ENCODE measurements at places on chromosomes 4 and X.

DNA sequence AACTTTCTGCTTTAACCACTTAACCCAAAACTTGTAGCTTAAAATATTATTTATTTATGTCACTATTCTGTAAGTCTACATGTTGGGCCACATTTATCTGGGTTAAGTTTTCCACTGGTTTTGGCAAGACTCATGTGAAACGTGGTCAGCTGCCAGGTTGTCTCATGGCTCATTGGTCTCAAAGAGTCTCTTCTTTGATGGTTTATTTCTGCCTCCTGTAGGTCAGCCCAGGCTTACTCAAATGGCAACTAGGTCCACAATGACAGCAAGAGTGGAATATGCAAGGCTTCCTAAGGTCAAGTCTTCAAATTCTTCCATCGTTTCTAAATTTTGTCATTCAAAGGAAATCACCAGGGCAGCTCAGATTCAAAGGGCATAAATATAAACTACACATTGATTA, 828.7 kb downstream of the PCDH7 start:
- DNase-seq: no peak

- DNase-seq: peak; percentile 64
Observed at GRCh38 chr4:39043058-39043860, 11.1 kb upstream of the TMEM156 start.

DNA sequence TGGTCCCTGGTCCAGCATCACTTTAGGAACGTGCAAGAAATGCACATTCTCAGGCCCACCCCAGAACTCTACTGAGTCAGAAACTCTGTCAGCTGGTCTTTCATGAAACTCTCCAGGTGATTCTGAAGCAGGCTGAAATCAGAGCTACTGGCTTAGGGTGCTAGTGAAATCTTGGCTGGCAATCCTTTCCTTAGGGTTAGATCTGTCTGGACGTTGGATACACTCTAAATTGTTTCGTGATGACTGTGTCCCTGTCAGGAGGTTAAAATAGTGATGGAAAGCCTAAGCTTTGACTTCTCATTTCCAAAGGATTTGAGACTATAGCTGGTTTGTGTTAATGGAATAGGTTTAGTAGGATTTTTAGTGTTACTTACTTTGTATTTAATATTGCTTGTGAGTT, 99.1 kb downstream of the ARHGAP10 start:
- DNase-seq: peak; percentile 58

DNA sequence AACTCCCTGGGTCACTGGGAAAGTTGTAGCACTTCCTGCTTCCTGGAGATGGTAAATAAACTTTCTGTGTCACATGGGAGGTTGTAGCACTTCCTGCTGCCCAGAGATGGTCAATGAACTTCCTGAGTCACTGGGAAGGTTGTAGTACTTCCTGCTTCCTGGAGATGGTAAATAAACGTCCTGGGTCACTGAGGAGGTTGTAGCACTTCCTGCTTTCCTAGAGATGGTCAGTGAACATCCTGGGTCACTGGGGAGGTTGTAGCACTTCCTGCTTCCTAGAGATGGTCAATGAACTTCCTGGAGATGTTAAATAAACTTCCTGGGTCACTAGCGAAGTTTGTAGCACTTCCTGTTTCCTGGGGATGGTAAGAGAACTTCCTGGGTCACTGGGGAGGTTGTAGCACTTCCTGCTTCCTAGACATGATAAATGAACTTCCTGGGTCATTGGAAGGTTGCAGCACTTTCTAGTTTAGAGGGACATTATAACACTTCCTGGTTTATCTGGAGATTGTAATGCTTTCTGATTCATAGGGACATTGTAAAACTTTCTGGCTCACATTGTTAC, 62.3 kb upstream of the CD99 start:
- no peak for DNase-seq

GRCh38 chrX:44775726-44776125, 68.1 kb upstream of the DUSP21 start:
- no peak for DNase-seq

DNA sequence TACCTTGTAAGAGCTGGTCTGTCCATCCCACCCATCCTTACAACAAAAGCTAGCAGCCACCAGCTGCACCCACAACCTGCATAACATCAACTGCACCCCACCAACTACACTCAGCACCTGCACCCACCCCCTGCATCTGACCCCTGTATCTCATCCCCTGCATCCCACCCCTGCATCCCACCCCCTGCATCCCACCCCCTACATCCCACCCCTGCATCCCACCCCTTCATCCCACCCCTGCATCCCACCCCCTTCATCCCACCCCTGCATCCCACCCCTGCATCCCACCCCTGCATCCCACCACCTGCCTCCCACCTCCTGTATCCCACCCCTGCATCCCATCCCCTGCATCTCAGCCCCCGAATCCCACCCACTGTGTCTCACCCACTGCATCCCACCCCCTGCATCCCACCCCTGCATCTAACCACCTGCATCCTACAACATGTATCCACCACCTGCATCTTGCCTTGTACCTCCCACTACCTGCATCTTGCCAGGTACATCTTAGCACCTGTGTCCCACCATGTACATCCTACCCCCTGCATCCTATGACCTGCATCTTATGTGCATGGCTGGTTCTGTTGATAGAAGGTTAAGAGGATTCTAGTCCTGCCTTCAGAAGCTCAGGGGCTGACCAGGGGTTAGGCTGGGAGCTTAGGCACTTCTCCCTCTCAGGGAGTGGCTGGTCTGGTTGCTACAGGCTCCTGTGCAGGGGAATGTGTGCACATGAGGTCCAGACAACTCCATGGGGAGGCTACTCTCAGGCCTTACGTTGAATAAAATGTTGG, 9.4 kb downstream of the TMEM271 start:
- no peak for DNase-seq

- no peak for DNase-seq
Observed at GRCh38 chr4:189494407-189494806, 446.3 kb upstream of the FRG1 start.

DNA sequence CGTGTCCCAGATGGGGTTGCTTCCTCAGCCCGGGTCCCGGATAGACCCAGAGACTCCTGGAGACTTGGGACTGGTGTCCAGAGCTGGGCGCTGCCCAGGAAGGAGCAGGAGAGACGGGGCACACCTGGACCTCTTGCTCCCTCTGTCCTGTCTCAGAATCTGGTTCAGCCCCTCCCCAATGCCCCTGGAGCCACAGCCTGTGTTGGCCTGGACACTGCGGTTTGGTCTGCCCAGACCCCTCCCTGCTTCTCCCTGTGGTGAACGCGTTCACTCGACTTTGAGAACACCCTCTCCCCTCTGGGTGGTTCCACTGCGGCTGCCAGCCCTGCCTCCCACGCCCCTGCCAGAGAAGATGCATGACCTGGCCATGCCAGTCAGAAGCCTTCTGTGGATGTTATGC, 111.1 kb downstream of the HMX1 start:
- no peak for DNase-seq

DNA sequence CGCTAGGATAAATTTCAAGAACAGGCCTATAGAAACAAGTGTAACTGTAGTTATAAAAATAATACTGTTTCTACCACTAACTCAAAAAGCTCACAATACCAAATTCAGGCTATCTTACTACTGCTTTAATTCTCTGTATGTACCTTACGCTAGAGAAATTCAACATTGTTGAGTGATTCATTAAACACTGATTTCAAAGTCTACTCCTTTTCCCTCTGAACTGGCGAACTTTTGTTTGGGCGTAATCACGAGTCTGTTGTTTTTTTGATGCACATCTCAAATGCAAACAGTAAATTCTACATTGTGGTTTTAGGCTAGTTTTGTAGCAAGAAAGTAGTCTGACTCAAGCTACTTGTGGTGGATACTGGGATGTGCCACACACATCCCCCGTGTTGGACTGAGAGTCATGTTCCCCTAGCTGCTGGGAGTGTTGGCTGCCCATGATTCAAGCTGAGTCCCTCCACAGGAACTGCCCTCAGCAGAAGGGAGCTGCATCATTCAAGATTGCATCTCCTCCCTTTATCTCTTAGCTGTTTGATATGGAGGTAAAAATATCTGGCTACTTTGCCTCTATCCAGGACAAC, 406.1 kb downstream of the RAPGEF2 start:
- DNase-seq: peak; percentile 47

DNA sequence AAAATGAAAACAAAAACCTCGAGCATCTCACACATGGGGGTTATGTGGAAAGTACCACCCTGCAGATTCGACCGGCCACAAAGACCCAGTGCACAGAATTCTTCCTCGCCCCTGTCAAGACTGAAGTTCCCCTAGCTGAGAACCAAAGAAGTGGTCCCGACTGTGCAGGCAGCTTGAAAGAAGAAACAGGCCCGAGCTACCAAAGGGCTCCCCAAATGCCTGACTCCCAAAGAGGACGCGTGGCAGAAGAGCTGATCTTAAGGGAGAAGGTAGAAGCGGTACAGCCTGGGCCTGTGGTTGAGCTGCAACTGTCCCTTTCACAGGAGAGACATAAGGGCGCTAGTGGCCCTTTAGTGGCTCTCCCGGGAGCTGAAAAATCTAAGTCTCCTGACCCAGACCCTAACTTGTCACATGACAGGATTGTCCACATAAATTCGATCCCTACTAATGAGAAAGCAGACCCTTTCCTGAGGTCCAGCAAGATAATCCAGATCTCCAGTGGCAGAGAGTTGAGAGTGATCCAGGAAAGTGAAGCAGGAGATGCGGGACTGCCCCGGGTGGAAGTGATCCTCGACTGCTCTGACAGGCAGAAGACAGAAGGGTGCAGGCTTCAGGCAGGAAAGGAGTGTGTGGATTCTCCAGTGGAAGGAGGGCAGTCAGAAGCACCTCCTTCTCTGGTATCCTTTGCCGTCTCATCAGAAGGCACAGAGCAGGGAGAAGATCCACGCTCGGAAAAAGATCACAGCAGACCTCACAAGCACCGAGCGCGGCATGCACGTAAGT, 108.8 kb upstream of the MYOZ2 start:
- no peak for DNase-seq

GRCh38 chr4:110364911-110365520, 110.9 kb upstream of the ENPEP start:
- DNase-seq: no peak

GRCh38 chr4:159594576-159594975, 491.7 kb downstream of the RAPGEF2 start:
- DNase-seq: no peak

- peak; percentile 75 for DNase-seq
Observed at GRCh38 chrX:53265771-53266574, 15.4 kb downstream of the IQSEC2 start.

GRCh38 chr4:114072781-114073180, 93.3 kb upstream of the ARSJ start:
- DNase-seq: no peak

- DNase-seq: no peak
Observed at GRCh38 chr4:11263208-11263607, 165.5 kb downstream of the HS3ST1 start.

GRCh38 chrX:20270562-20270890, 3.8 kb upstream of the RPS6KA3 start:
- peak; percentile 25 for DNase-seq

GRCh38 chrX:15214588-15214987, 55.3 kb downstream of the ASB9 start:
- no peak for DNase-seq

DNA sequence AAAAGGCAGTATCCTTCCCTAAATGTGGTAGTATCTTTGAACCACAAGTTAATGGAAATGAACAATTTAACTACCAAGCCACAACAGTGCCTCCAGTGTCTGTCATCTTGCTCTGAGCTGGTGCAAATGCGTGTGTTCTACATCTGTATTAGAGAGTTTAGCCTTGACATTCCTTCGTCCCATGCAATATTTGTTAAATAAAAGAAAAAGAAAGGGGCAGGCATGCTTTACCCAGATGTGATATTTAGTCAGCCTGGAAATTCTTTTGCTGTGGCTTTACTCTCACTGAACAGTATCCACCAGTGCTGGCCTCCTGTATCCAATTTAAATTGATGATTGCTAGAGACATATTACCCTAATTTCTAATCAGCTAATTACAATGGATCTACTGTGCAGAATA, 310.5 kb downstream of the CFAP299 start:
- DNase-seq: no peak

- DNase-seq: peak; percentile 62
Observed at GRCh38 chr4:110049951-110050925, 137.6 kb downstream of the EGF start.

- no peak for DNase-seq
Observed at GRCh38 chrX:137929951-137930350, 364.0 kb downstream of the ZIC3 start.

GRCh38 chr4:8276358-8277240, 7.0 kb downstream of the HTRA3 start:
- peak; percentile 51 for DNase-seq

DNA sequence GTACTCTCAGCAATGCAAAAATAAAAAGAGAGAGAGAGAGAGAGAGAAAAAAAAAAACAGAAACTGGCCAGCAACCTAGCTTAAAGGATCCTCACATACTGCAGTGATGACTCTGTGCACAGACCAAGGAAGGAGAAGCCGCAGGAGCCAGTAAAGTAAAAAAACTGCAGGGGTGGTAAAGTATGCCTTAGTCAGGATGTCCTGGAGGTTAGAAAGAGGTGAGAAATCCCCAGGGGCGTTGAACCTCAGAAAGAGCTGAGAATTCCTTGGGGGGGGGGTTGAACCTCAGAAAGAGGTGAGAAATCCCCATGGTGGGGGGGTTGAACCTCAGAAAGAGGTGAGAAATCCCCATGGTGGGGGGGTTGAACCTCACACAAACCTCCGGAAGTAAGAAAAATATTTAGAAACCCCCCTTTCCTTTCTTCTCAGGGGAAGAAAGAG, 48.0 kb downstream of the MAGEA9 start:
- peak; percentile 8 for DNase-seq

DNA sequence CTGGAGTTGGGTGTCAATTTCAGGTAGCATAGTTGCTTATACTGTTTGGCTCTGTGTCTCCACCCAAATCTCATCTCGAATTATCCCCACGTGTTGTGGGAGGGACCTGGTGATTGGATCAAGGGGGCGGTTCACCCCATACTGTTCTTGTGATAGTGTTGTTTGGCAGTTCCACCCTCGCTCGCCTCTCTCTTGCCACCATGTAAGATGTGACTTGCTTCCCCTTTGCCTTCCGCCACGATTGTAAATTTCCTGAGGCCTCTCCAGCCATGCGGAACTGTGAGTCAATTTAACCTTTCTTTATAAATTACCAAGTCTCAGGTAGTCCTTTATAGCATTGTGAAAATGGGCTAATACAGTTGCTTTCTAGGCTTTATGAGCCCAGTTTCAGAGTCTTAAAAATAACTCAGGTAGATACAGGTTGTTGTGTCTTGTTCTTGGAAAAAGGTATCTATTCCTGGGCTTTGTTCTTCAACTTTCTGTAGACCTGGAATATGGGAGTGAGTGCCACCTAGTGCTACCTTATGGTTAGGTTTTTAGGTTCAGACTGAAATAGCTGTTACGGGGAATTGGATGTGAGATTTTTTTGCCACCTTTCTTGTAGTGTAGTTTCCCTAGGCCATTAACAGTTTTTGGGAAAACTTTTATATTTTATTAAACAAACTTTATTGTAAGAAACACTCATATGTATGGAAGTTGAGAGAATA, 15.6 kb downstream of the PGK1 start:
- DNase-seq: peak; percentile 20

GRCh38 chr4:88938138-88938537, 118.8 kb downstream of the FAM13A start:
- DNase-seq: peak; percentile 96

GRCh38 chr4:168878623-168879022, 131.4 kb downstream of the CBR4 start:
- DNase-seq: no peak
